CD4-positive, alpha-beta memory T cell (primary cell): ENCODE measurements at places on chromosomes 4 and X.

DNA sequence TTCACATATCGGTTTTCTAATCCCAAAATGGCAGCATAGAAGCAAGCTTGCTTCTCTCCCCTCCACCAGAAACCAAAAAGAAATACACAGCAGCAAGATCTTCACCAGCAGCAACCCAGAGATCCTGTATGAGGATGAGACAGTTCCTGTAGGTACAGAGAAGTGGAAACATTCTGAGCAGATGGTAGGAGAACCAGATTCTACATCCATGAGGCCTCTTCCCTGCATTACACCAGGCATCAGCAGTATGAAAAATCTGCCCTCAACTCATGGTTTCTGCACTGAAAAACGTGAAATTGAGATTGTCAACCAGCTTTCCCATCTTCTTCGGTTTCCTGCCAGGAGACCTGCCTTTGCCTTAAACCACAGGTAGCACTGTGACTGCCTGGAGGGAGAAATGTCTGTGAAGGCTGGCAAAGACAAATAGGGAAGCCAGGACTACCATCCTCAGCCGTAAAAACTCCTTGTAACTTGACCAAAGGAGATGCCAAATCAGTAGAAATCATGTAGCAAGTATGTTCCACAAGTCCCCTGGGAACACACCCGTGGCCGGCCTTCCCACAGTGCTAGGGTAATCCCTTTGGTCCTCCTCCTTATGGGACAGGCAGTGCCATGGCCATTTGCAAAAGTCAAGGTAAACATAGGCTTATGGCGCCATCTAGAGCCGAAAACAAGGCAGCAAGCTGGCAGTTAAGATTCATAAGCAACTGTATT is 24.0 kb upstream of the MTHFD2L start:
- no peaks in the 10 kb centered on the region for H3K4me1 ChIP-seq
- no peak overlapping the region for H3K4me3 ChIP-seq
- no peaks in the 10 kb centered on the region for H3K36me3 ChIP-seq
- H3K27me3 ChIP-seq: no peaks in the 10 kb centered on the region
- H3K27ac ChIP-seq: no peak overlapping the region

- no peak overlapping the region for H3K4me3 ChIP-seq
- no peak overlapping the region for H3K27ac ChIP-seq
- DNase-seq: no peak
- H3K27me3 ChIP-seq: no peaks in the 10 kb centered on the region
- H3K36me3 ChIP-seq: no peaks in the 10 kb centered on the region
- no peaks in the 10 kb centered on the region for H3K4me1 ChIP-seq
Measured at GRCh38 chrX:103656617-103657016, 27.8 kb downstream of the TCEAL1 start.

DNA sequence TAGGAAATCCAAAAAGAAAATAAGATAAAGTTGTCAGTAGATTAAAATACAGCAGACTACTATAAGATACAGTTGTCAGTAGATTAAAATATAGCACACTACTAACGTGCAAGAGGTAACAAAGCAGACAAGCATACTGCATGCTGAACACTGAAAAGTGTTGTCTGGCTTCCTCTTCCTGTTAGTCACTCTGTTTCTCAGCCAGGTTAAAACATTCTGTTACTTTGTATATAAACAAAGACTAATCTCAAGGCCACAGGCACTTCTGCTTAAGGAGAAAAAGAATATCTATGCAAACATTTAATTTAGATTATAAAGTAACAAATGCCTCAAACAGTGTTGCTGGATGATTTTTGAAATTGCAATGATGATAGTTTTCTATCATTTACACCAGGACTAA is 41.0 kb upstream of the SCD5 start:
- no peak overlapping the region for H3K4me3 ChIP-seq
- no peak overlapping the region for H3K27ac ChIP-seq
- H3K27me3 ChIP-seq: no peaks in the 10 kb centered on the region
- DNase-seq: no peak
- peaks cover 21% of the 10 kb centered on the region for H3K36me3 ChIP-seq

GRCh38 chr4:151565583-151565982 is 156.6 kb downstream of the FHIP1A start:
- no peak overlapping the region for H3K4me3 ChIP-seq
- no peaks in the 10 kb centered on the region for H3K4me1 ChIP-seq
- no peaks in the 10 kb centered on the region for H3K27me3 ChIP-seq
- no peak overlapping the region for H3K27ac ChIP-seq

DNA sequence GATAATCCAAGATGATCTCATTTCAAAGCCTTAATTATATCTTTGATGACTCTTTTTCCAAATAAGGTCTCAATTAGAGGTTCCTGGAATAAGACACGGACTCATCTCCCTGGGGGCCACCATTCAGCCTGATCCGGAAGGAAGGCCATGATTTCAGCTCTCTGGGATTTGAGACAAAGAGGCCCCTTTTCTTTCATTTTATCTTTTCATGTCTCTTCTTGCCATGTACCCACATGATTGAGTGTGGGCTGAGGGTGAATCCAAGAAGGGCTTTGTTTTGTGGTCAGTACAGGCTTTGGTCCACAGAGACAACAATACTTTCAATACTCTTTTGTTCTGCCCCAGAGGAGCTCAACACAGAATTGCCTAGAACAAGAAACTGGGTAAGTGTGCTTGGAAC is 261.2 kb downstream of the TRIML1 start:
- H3K27me3 ChIP-seq: no peaks in the 10 kb centered on the region
- no peaks in the 10 kb centered on the region for H3K4me1 ChIP-seq
- no peak overlapping the region for H3K4me3 ChIP-seq
- H3K36me3 ChIP-seq: no peaks in the 10 kb centered on the region

DNA sequence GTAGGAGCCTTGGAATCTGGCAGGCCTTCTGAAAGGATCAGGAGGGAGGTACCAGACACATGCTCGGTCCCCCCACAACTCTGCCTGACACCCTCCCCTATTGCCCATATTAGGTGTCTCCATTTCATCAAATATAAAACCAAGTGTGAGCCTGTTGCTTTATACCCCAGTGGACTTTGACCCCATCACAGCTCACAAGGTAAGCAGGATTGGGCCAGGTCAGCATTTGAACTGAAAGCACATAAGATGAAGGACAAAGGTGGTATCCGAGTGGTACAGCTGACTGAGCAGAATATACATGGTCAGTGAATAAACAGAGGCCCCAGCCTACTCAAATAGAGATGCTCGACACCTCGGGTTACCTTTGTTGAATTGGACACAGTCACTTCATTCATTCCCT is 20.0 kb downstream of the SLC25A43 start:
- no peaks in the 10 kb centered on the region for H3K27me3 ChIP-seq
- H3K27ac ChIP-seq: no peak overlapping the region
- DNase-seq: no peak
- no peaks in the 10 kb centered on the region for H3K4me1 ChIP-seq
- H3K4me3 ChIP-seq: no peak overlapping the region

GRCh38 chr4:138216272-138216867 is 25.8 kb downstream of the SLC7A11 start:
- no peaks in the 10 kb centered on the region for H3K4me1 ChIP-seq
- H3K27ac ChIP-seq: no peak overlapping the region
- no peaks in the 10 kb centered on the region for H3K36me3 ChIP-seq
- no peaks in the 10 kb centered on the region for H3K27me3 ChIP-seq

- H3K27me3 ChIP-seq: no peaks in the 10 kb centered on the region
- no peaks in the 10 kb centered on the region for H3K4me1 ChIP-seq
Measured at GRCh38 chr4:151192556-151193235, 84.3 kb upstream of the PRSS48 start.
